ENCODE measurements at places on chromosomes 7 and 10.

DNA sequence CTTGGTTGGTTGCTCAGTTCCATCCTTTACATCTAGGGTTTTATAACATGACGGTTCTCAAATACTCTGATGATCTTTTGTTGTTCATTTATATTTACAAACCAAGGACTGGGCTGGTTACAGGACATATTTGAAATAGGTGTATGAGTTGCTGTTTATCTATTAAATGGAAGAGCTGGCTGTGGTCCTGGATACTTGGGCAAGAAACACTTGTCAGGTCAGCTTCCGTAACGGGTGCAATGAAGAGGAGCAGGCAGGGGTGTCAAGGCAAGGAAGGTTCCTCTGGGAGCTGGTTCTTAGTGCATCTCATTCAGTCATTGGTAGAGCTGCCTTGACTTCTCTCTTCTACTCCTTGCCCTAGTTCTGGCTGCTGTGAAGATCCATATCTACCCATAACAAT lies 4.8 kb upstream of the TMEM26 start:
- DNase-seq, result no peak

GRCh38 chr7:134062460-134062859 lies 64.7 kb upstream of the LRGUK start:
- no peak for DNase-seq

DNA sequence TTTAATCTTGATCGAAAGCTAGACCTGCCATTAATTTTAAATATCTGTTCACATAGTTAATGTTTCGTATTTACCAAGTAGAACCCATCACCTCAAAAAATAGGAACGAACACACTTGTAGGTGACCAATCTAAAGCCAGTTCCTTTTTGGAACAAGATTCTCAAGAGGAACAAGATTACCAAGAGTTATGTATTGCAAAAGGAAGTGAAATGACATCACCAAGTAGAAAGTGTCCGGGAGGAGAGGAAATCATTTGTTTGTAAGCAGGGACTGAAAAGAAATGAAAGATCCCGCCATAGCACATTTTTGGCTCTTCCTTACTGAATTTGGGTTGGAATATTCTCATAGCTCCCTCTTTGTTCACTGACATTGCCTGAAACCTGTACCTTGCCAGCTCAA lies 1200.5 kb downstream of the SORCS1 start:
- no peak for DNase-seq

- no peak for DNase-seq
Observed at GRCh38 chr10:63431962-63432797, 33.6 kb downstream of the JMJD1C start.

- DNase-seq, result no peak
Observed at GRCh38 chr7:115229401-115230105, 307.7 kb downstream of the MDFIC start.

DNA sequence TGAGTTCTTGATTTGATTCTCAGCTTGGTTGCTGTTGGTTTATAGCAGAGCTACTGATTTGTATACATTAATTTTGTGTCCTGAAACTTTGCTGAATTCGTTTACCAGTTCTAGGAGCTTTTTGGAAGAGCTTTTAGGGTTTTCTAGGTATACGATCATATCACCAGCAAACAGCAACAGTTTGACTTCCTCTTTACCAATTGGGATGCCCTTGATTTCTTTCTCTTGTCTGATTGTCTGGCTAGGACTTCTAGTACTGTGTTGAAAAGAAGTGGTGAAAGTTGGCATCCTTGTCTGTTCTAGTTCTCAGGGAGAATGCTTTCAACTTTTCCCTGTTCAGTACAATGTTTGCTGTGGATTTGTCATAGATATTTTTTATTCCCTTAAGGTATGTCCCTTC lies 86.2 kb downstream of the PLXDC2 start:
- DNase-seq, result no peak

GRCh38 chr7:1124164-1124563 lies 35.8 kb downstream of the ZFAND2A start:
- DNase-seq, result no peak

DNA sequence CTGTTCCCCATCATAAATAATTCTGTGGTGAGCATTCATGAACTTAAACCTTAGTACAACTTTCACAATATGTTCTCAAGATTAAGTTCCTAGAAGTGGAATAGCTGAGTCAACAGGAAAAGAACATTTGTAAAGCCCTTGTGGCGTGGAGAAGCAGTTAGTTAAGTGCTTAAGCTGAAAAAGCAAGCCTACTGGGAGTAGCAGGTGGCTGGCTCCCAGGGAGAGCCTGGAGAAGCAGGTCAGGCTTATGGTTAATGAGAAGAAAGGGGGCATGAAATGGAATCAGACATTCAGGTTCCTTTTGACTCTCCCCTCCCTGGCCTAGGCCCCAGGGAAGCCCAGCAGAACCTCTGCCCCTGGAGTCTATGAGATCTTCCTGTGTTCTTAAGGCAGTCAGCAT lies 35.3 kb downstream of the VSTM4 start:
- DNase-seq, result no peak

DNA sequence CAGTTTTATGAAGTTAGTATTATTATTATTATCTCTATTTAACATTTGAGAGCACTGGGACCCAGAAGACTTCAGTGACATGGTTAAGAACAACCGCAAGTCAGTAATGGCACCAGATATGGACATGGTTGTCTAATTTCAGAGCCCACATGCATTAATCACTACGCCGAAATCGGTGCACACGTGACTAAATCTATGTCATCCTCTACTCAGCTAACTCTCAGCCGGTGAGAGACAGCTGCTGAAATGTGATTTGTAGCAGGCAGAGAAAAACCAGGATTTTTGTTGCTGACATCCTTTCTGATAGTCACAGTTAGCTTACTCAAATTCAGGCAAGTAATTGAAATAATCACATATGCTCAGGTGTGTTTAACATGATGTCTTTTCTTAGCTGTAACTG lies 127.7 kb downstream of the SPAG6 start:
- no peak for DNase-seq

GRCh38 chr7:1060315-1061072 lies 16.1 kb downstream of the GPR146 start:
- peak; percentile 46 for DNase-seq

GRCh38 chr7:51121931-51122425 lies 194.6 kb downstream of the COBL start:
- peak; percentile 72 for DNase-seq

DNA sequence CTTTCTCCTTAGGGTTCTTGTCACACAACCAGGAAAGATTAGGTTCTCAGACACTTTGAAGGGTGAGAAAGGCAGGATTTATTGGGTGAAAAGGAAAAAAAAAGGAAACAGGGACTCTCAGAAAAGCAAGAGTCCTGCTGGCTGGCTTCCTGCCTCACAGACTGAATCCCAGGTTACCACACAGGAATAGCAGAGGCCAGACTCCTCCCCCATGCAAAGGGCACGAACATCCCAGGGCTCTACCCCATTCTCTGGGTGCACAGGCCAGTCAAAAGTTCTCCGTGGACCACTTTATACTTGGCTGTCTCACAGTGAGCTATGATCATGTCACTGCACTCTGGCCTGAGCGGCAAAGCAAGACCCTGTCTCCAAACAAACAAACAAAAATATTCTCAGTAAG lies 42.6 kb downstream of the HOXA1 start:
- no peak for DNase-seq

- no peak for DNase-seq
Observed at GRCh38 chr7:38600741-38601140, 30.4 kb downstream of the AMPH start.

GRCh38 chr7:1703441-1703840 lies 33.4 kb downstream of the ELFN1 start:
- DNase-seq, result peak; percentile 67

DNA sequence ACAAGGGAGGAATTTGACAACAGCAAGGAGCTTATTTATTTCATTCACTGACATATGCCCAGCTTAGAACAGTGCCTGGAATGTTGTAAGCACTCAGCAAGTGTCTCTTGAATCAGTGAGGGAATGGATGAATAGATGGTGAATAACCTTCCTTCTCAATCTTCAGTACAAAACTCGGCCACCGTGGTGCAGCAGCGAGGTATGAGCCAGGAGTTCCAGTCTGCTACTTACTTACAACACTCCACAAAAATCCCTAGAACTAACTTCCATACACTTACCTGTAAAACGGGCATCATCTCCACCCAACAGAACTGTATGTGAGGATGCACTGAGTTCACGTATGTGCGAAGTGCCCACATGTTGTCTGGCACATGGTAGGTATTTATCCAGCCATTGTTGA lies 237.4 kb downstream of the WDR11 start:
- DNase-seq, result peak; percentile 65

- DNase-seq, result no peak
Observed at GRCh38 chr7:155702616-155703015, 58.2 kb downstream of the RBM33 start.

DNA sequence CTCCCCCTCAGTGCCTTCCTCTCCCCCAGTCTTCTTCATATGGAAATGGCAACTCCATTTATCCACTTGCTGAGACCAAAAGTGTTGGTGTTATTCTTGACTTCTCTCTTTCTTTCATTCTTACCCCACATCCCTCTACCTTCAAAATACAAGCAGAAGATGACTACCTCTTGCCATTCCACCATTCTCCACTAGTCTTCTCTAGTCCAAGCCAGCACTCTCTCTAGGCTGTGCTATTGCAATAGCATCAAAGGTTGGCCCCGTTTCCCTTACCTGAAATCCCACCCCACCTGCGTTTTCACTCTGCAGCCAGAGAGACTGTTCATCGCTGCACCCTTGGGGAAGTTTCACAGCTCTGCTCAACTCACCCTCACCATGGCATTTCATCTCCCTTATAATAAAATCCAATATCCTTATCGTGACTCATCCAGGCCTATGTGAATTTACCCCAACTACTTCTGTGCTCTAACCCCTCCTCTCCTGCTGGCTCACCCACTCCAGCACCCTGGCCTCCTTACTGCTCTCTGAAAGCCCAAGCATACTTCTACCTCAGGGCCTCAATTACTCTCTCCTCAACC lies 109.1 kb downstream of the LSM5 start:
- DNase-seq, result no peak

DNA sequence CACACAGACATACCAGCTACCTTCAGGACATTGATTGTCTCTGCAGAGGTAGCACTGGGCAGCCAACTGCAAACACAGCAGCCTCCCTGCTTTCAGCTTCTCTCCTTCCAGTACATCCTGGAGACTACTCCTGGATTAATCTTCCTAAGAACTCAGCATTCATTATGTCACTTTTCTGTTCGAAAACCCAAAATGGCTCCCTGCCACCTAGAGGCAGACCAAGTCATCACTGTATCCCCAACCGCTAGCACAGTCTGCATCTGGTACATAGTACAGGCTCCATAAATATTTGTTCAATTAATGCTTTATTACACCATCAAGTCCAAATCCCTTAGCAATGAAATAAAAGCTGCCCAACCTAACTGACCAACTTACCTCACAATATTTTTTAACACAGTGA lies 5.0 kb upstream of the SEC31B start:
- DNase-seq, result no peak

DNA sequence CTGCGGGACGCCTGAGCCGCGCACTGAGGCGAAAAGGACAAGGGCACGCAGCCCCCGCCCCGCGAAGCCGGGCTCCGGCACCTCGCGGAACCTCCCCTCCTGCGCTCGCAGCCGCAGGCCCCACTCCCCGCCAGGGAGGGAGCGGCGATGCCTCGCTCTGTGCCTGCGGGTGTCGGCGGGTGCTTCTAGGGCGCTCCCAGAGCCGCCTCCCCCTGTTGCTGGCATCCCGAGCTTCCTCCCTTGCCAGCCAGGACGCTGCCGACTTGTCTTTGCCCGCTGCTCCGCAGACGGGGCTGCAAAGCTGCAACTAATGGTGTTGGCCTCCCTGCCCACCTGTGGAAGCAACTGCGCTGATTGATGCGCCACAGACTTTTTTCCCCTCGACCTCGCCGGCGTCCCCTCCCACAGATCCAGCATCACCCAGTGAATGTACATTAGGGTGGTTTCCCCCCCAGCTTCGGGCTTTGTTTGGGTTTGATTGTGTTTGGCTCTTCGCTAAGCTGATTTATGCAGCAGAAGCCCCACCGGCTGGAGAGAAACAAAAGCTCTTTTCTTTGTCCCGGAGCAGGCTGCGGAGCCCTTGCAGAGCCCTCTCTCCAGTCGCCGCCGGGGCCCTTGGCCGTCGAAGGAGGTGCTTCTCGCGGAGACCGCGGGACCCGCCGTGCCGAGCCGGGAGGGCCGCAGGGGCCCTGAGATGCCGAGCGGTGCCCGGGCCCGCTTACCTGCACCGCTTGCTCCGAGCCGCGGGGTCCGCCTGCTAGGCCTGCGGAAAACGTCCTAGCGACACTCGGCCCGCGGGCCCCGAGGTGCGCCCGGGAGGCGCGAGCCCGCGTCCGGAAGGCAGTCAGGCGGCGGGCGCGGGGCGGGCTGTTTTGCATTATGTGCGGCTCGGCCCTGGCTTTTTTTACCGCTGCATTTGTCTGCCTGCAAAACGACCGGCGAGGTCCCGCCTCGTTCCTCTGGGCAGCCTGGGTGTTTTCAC lies 519 bp downstream of the ITGB8 start:
- DNase-seq, result peak; percentile 94

- DNase-seq, result no peak
Observed at GRCh38 chr7:45865594-45866410, 7.1 kb downstream of the CCDC201 start.

DNA sequence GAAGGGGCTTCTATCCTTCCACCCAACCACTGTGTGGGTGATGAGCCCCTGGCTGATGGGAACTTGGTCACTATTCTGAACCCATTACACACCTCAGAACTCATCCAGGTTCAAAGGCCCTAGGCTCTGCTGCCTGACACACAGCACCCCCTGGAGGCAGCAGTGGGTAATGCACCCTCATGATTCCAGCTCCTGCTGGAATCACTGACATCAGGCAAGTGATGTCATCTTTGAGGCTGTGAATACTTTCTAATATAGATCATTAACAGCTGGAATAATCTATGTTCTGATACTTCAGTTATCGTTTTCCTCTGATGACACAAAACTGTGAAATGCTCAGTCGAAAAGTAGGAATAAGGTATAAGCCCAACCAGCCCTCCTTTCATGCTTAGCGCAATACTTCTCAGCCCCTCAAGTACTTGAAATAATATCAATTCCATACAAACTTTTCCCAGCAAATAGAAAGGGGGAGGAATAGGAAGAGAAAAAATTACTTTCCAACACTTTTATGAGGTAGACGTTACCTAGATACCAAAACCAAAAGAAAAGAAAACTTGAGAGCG lies 7.5 kb upstream of the RBP3 start:
- peak; percentile 49 for DNase-seq

Measured in neural progenitor cell (in vitro differentiated cells).